ENCODE measurements at places on chromosomes 16 and 17.

DNA sequence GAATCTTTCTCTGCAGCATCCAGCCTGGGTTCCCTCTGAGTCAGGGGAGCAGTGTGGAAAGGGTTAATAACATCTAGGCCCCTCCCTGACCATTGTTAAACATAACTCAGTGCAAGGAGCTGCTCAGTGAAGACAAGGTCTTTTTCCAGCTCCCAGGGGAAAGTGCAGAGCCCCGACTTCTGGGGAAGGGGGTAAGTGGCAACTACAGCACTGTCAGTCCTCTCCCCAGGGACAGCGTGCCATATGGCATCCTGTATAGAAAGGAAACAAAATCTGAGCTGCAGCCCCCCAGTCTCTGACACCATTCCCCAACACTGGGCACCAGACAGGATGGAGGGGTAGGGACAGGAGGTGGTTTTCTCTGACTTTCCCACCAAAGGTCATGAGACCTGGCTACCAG is 7.8 kb downstream of the MRPL27 start:
- no peak for DNase-seq

DNA sequence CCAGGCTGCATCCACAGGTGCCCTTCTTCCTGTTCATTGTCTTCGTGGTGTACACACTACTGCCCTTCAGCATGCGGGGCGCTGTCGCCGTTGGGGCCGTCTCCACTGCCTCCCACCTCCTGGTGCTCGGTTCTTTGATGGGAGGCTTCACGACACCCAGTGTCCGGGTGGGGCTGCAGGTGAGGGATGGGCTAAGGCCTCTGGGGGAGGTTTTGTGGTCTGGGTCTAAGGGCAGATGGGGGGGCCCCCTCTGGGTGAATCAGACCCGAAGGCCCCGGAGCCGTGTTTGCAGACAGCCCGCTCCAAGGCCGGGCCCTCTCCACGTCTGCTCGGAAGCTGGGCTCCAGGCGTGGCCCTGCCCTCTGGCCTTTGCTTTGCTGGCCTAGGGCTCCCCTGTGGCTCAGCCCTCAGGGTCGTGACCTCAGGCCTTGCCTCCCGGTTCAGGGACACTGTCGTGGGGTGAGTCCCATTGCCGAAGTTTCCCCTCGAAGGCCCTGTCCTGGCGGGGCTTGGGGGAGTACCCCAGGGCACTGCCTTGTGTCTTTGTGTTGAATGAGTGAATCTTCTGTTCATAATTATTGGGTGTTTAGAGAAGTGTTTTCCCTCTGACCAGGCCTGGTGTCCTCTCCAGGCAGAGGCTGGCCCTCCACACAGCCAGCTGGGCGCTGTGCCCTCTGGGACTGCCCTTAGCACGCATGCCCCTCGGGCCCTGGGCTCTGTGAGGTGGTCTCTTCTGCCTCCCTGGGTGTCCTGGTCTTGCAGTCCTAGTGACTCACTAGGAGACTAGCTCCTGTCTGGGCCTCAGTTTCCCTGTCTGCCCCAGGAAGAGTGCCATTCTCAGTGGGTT is 25.6 kb downstream of the ADCY7 start:
- DNase-seq: no peak

- no peak for DNase-seq
Measured at GRCh38 chr16:85046931-85047866, 19.6 kb downstream of the KIAA0513 start.

DNA sequence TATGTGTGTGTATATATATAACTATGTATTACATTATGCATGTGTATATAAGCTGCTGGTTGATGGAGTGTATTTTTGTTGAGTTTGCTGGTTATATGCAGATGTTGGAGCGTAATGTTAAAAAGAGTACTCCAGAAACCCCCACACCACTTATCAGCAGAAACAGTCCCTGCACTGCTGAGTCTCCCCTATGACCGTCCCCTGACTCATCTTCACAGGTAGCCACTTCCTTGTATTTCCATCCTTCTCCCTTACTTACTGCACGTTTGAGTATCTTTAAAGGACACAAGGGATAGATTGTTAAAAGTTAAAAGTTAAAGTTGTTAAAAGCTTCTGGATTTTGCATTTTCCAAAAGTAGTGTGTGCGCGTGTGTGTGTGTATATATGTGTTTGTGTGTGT is 853.9 kb upstream of the EEF2KMT start:
- no peak for DNase-seq

DNA sequence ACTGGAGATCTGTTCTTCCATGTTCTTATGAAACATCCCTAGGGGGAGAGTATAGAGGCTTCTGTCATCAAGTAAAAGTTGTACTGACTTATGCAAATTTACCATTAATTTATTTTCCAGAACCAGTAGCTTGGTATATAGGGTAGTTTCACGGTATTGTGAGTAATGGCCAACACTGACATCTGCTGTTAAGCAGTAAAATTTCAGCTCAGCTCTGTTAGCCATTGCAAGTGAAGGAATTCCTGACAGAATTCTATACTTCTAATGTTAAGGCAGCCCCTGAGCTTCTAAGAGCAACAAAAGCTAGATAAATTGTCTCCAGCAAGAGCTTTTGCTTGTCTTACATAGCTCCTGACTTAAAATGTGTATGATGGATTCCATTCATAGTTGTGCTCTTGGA is 613.5 kb upstream of the C16orf82 start:
- DNase-seq: no peak
